ENCODE measurements at places on chromosomes 7 and 10.

- no peak for DNase-seq
Measured at GRCh38 chr10:129769381-129770116, 194.5 kb downstream of the EBF3 start.

DNA sequence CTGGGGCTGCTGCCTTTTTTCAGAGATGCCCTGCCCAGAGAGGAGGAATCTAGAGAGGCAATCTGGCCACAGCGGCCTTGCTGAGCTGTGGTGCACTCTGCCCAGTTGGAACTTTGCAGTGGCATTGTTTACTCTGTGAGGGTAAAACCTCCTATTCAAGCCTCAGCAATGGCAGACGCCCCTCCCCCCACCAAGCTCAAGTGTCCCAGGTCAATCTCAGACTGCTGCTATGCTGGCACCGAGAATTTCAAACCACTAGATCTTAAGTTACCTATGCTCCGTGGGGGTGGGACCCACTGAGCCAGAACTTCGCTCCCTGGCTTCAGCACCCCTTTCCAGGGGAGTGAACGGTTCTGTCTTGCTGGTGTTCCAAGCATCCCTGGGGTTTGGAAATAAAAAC, 77.2 kb downstream of the EXOC4 start:
- no peak for DNase-seq

GRCh38 chr10:31058795-31059703, 27.4 kb upstream of the ZNF438 start:
- DNase-seq: no peak

DNA sequence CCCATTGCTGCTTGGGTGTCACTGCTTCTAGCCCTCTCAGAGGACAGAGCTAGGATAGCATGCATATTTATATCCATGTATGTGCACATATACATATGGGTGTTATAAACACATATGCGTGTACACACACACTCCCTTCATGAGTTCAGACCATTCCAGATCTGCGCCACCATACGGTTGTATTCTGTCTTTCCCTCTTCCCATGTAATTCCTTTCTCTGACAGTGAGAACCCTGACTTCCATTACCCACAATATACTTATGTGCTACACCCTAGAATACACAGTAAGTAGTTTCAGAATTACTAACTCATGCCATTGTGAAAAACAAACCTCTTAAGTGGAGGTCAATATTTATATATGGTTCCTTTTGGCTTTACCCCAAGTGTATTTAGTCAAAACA, 116.6 kb upstream of the SAMD8 start:
- DNase-seq: no peak

GRCh38 chr7:50342616-50343114, 38.1 kb downstream of the IKZF1 start:
- DNase-seq: peak; percentile 63

- DNase-seq: no peak
Measured at GRCh38 chr7:117219485-117219884, 103.4 kb downstream of the WNT2 start.

GRCh38 chr10:103452506-103453230, 498 bp upstream of the CALHM2 start:
- DNase-seq: no peak

GRCh38 chr10:3248526-3249306, 76.1 kb upstream of the PITRM1 start:
- DNase-seq: no peak

DNA sequence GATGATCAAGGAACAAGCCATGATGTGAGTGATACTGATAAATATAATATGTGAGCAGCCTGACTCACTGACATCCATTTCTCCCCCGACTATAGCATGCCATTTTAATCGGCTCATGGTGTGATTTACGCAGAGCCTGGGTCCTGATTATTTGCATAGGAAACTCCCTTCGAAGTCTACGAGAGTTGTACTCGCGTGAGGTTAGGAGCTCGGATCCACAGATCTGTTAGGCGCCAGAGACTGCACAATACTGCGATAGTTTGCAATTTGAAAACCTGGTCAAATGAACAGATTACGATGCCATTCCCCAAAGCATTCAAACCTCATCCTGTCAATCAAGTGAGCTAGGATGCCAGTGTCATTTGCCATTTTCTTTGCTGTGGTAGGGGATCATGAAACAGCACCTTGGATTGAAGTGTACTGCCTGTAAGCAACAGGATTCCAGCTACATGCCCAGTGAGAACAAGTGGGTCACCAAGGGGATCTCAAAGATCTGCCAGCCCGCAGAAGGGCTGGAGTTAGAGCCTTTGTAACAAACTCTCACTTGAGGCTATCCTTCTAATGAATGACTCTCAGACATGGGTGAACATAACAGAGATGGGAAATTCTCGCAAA, 158.3 kb downstream of the FRMD4A start:
- no peak for DNase-seq

- no peak for DNase-seq
Measured at GRCh38 chr7:98753176-98753575, 116.6 kb downstream of the TMEM130 start.

- DNase-seq: no peak
Measured at GRCh38 chr10:77111611-77112550, 525.7 kb downstream of the KCNMA1 start.

DNA sequence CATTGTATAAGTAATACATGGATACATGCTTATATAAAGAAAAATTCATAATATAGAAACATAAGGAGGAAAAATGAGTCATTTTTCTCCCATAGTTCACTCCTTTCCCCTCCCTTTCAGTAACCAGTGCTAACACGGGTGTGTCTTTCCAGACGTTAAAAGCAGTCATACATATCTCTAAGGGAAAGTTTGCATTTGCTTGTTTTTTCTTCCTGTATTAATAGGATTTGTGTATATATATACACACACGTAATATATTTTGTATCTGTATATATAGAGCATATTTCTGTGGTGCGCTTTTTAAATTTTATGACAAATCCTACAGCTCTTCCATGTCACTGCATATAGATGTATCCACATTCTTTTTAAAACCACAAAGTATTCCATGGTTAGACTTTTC, 78.8 kb downstream of the RALA start:
- DNase-seq: no peak

GRCh38 chr10:6458814-6459213, 121.3 kb downstream of the PRKCQ start:
- no peak for DNase-seq

GRCh38 chr10:122348935-122349361, 25.6 kb upstream of the PLEKHA1 start:
- no peak for DNase-seq

DNA sequence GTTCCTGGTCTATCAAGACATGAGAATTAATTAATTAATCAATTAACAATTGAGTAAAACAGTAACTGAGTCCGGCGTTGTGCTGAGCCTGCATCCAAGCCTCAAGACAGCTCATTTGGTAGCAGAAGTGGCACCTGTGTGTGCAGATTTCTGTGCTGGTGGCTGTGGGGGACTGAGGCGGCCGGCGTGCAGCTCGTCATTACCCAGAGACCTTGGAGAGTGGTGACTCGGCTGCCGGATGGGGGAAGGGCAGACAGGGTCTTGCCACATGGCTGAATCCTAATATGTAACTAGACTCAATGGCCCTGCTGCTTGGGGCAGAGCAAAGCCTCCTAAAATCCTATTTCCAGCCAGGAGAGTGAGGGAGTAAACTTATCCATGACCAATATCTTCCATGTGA, 510.2 kb downstream of the TCERG1L start:
- no peak for DNase-seq

DNA sequence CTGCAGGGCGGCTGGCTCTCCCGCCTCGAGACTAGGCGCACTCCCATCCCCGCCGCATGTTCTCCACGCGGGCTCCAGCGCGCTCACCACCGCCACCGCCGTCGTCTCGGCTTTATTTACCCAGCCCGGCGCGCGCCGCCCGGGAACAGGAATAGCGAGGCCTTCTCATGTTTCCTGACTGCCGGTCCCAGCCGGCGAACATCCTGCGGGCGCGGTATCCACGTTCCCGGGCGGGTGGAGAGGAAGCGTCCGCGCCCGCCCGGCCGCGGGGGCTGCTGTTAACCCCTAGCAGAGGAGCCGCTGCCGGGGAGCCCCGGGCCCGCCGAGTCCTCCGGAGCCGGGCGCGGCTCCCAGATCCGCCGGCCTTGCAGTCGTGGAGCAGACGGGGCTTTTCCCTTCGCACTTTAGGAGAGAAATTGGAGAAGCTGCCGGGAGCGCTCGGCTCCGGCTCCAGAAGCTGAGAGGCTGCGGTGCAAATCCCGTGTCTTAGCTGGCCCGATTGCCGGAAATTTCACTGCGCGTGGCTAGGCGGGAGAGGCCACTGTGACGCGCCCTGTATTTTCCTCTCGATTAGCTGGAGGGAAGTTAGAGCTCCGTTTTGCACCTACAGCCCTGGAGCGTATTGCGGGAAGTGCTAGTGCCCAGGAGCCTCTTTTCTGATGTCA, at the start of gene MKX:
Gene MKX, minus strand, starts transcription at position 88 of the 665 bp plus-strand sequence. CDS start 2,404 bp downstream, outside the sequence.
- DNase-seq: no peak

- DNase-seq: no peak
Measured at GRCh38 chr10:7792541-7792940, 4.6 kb downstream of the ATP5F1C start.

GRCh38 chr7:22093936-22094335, 148.2 kb upstream of the CDCA7L start:
- DNase-seq: no peak

GRCh38 chr7:52271703-52272102, 763.7 kb upstream of the POM121L12 start:
- no peak for DNase-seq

DNA sequence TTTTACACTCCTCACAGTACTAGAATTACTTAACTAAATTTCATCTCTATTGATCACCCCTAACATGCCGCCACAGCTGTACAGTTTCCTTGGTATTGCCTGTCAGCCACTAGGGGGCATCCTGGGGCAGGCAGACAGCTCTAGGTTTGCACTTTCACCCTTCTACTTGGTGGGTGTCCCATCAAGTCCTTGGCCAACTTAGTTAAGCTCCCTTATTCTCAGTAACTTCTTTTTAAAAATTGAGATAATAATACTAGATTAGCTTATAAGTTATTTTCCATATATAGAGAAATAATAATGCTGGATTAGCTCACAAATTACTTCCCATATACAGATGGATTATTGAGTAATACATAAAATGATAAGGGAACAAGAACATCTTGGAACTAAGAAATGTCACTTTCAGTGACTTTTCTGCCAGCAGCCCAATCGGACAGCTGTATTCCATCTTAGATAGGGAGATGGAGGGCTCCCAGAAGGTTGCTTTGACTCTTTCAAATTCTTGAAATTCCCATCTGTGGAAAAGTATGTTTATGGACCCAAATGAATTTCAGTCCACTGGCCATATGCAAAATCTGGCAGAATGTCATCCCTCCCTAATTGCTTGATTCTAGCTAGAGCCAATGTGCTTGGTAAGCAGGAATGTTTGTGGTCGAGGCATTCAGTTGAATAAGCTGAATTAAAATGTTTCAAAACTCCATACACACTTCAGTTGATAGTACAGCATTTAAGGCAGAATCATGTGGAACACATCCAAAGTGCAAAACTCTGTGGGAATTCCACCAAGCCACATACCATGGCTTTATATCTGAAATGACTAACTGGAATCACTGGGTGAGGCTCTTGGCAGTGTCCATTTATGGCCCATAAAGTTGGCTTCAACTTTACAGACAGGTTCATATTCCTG, 309.7 kb downstream of the CSTF2T start:
- DNase-seq: peak; percentile 2

- DNase-seq: no peak
Measured at GRCh38 chr10:5655121-5655520, 11.3 kb downstream of the ASB13 start.

GRCh38 chr7:25500393-25500921, 272.2 kb upstream of the NPVF start:
- no peak for DNase-seq

DNA sequence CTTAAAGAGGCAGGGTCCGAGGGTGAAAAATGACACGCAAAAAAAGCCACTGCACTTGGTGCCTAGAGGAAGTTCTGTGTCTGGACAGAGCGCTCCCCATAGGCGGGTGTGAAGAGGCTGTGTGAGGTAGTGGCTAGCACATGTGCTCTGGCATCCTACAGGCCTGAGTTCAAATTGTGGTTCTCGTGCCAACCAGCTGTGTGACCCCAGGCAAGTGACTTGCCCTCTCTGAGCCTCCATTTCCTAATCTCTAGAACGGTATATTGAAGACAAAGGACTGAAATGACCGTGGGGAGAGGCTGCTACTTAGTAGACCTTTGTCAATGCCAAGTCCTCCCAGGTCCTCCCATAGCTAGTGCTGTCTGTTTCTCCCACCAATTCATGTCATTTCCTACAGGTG, 79.1 kb upstream of the MYL10 start:
- no peak for DNase-seq

DNA sequence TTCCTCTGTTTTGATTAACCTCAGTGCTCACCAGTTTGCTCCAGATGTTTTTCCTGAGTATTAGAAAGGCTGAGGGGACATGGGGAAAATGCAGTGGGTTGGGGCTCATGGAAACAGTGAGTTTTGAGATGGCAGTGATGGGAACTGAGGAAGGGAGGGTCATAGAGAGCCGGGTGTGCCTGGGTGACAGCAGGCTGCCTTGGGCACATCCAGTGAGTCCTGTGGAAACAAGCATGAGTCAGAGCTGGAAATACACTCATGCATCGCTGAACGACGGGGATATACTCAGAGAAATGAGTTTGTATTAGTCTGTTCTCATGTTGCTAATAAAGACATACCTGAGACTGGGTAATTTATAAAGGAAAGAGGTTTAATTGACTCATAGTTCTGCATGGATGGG, 202.2 kb downstream of the TMEM178B start:
- DNase-seq: no peak

DNA sequence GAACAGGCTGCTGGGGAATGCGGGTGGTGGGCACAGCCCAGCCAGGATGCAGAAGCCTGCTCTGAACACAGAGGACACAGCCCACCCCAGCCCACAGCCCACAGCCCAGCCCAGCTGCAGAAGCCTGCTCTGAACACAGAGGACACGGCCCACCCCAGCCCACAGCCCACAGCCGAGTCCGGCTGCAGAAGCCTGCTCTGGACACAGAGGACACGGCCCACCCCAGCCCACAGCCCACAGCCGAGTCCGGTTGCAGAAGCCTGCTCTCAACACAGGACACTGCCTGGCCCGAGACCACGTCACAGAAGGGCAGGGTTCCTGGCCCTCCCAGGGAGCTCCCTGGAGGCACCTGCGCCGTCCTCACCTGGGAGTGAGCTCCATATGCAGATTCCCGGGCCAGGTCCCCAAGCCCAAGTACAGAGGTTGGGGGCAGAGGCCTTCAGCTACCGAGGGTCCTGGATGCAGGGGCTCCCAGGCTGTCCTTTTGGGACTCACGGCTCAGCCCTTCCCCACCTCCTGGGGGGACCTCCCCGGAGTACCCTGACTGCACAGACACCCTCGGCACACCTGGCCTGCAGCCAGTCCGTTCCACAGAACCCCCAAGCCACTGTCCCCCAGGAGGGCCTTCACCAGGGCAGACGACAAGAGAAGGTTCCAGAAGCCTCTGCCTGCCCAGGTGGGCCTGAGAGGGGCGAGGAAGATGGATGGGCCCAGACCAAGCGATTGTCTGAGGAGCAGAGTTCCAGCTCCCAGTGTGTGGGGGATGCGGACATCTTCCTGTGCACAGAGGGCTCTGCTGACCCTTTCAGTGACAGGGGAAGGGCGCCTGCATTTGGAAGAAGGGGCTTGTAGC, 23.7 kb upstream of the FOXL3 start:
- no peak for DNase-seq
